Nucleus accumbens (tissue), 56 donors: ENCODE measurements at places on chromosomes 12 and 14.

GRCh38 chr14:91089958-91090535 lies 23.8 kb upstream of the DGLUCY start:
- no peak for DNase-seq

GRCh38 chr14:70514168-70515069 lies 20.4 kb downstream of the ADAM20 start:
- no peak for DNase-seq

GRCh38 chr12:108637222-108637971 lies 3.7 kb upstream of the SELPLG start:
- DNase-seq = no peak

GRCh38 chr14:53032161-53032803 lies 81.4 kb upstream of the FERMT2 start:
- no peak for DNase-seq

DNA sequence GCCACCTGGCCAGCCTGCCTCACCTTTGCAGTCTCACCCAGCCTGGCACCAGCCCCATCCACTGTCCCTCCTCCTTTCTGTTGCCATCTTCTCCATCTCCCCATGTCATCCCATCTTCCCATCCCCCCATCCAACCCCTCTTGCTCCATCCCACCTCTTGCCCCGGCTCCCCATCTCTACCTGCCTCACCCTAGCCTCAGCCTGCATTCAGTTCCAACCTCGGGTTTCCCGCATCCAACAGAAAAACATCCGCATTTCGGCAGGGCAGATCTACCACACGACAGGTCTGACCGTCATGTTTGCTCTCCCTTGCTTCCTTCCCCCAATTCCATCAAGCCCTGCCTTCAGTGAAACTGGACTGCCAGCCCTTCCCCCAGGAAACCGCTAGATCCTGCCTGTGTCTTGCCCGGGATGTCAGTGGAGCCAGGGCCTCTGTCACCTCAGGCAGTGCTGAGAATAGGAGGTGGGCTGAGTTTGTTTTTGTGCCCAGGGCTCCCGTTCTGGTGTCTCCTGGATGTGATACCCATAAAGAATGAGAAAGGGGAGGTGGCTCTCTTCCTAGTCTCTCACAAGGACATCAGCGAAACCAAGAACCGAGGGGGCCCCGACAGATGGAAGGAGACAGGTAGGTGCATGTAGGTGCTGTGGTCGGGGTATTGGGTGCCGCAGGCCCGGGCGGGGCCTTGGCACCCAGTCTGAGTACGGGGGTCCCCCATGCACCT lies 2.5 kb downstream of the KCNH3 start:
- no peak for DNase-seq

DNA sequence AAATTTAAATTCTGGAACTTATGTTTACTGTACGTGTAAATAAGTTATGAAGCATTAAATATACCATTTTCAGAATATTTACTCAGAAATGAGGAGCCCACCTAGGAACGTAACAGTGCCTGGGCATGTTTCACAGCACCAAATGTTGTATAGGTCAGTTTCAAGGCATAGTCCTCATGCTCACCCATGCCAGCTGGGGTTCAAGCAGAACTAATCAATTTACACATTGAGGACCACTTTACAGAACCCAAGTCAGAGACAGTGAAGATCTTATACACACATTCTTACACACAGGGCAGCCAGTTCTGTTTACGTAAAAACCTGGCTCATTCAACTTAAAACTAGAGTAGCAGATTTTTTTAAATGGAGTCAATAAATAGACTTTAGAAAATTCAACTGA lies 2.0 kb downstream of the KICS2 start:
- no peak for DNase-seq

DNA sequence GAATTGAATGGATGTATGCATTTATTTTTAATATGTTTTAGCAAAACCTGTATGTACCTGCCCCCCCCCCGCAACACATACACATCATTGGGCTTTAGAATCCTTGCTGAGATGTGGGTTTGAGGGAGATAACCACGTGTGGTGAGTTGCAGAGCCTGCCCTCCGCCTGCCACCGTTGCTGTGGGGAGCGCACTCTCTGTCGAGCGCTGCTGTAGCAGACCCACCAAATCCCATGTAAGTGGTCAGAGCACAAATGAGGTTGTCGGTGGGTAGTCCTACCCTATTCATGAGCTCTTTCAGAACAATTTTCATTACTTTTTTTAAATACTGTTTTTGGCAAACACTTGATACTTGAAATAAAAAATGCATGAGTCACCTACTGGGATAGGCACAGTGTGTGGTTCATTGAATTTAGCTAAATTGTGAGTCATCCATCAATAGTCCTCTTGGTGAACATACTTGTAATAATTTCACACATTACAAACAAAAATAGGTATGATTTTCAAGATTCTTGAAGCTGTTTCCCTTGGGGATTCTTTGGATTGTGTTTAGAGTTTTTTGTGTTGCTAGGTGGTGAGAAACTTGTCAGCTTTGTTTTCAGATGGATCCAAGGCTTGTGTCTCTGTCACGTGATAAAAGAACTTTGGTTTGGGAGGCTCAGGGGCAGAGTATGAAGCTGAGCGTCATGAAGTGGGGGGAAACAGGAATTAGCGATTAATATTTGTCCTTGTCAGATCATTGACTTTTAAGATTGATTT lies 107.6 kb downstream of the PTCSC3 start:
- DNase-seq = no peak

DNA sequence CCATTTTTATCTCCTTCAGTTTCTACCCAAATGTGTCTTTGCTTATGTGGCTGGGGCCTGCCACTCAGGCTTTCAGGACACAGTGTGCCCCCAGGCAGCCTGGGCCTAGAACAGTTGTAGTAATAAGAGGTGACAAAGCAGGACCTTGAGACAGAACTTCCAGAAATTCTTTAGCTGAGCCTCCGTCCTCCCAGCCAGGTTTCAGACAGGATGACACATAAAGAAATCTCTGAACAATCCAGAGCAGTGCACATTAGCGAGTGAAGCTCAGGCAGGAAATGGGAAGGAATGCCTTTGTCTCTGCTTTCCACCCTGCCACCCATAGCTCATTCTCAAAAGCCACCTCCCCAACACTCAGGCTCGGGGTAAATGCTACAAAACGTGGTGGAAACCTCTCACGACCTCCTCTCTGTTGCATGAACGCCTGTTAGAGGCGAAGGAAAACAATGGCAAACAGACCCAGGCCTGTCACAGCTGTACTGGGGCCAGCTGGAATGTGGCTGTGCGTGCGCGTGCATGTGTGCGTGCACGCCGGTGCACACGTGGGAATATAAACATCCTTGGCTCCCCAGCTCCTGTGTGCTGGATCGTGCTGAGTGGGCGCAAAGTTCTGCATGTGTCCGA lies 286.7 kb downstream of the ZFP36L1 start:
- DNase-seq = no peak

DNA sequence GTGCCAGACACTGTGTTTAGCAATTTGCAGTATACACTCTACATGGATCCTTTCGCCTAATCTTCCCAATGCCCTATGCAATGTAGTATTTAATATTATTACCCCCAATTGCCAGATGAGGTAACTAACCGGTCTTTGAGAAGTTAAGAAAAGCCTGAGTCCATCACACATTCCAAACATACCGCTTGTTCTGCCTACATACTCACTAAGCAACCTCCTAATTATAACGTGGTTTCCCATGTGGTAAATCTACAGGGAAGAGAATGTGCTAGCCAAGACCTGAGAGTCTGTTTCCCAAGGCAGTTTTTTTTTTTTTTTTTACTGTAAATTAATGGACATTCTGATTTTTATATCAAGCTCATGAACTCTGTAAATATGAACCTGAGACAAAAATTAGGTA lies 37.2 kb downstream of the ATP2B1 start:
- DNase-seq = no peak

GRCh38 chr12:124800506-124800905 lies 63.2 kb downstream of the SCARB1 start:
- DNase-seq = no peak

DNA sequence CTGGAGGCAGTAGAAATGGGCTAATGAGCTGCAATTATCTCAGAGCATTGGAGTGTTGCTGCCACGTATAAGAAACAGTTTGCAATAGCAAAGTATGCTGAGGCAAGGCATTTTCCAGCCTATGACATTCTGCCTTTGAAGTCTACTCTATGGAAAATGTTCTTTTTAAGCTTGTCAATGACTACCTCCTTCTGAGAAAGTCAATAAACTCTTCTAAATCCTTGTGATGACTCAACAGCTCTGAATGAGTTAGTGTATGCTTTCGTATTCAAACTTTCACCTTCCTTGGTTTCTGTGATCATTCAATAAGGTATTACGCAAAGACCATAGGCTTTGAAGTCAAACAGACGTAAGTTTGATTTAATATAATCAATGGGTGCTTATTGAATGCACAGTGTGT lies 111.2 kb downstream of the CAPZA3 start:
- DNase-seq = no peak

GRCh38 chr14:42856106-42856505 lies 1249.4 kb downstream of the LRFN5 start:
- no peak for DNase-seq

DNA sequence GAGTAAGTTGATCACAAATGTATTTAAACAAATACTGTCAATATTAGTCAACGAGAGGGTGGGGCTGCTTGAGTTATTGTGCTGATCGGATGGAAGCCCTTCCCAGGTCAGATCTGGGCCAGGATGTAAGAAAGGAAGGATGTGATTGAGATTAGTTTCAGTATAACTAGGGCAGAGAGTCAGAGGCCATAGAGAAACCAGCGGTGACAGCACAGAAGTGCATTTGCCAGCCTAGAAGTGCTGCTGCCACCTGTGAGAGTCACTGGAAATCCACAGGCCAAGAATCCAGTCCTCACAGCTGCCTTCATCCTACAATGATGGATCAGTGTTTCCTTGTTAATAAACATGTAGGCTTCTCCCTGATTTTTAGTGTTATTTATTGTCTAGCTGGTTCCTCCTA lies 9.8 kb upstream of the FERMT2 start:
- no peak for DNase-seq

DNA sequence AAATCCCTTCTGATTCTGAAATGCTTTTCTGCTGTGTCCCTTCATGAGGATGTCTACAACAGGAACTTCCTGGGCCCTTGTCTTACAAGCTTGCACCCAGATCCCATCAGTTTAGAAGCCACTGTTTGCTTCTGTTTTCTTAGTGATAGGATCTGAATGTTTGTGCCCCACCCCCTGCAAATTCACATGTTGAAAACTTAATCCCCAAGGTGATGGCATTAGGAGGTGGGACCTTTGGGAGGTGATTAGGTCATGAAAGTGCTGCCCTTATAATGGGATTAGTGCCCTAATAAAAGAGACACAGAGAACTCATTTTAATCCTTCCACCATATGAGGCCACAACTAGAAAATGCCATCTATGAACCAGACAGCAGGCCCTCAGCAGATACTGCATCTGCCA lies 36.0 kb upstream of the GNPNAT1 start:
- DNase-seq = no peak

DNA sequence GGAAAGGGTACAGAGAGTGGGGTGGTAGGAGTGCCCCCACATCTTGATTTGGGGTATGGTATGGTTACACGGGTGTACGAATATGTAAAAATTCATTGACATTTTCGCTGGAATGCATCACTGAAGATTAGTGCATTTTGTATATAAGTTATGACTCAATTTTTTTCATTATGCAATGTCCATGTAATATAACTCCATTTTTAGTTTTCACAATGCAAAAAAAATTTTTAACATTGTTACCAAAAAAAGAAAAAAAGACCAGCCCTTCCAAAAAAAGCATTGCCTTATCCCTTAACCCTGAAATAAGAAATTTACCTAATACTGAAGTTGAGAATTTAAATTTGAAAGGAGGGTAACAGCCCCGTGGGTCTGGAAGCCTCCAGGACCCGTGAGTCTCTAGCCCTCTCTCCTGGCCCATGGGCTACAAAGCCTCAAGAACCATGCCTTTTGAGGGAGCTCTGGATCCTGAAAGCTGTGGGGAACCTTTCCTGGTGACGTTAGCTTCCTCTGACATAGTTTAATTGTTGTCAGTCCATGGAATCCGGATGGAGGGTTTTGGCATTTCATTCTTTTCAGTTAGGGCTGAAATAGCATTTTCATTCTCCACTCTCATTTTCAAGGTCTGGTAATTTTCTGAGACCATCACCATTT lies 55.6 kb upstream of the ACTN1 start:
- no peak for DNase-seq

- DNase-seq = no peak
Measured at GRCh38 chr12:103457471-103457870, 38.3 kb downstream of the C12orf42 start.
